Kidney epithelial cell (primary cell): ENCODE measurements at places on chromosomes 12 and 14. TPM values are rescaled to one million over a fixed set of nuclear protein-coding genes. Genes with fewer than 3 reads are reported as not detected.

Gene NRIP2
- not detected in 2 replicates for total RNA-seq

Gene GNB3
- 0.34 and 0.38 TPM in 2 replicates for total RNA-seq

Gene KRT83
- not detected in 2 replicates for total RNA-seq

Gene GLT1D1
- total RNA-seq: 1.3 and 1.7 TPM in 2 replicates

Gene SLC10A1
- total RNA-seq: not detected in 2 replicates

Gene TAS2R8
- total RNA-seq: 0.08 TPM in 1 of 2 replicates, not detected in the other

Gene GSG1
- total RNA-seq: not detected in 2 replicates

Gene KRT8
- 1,322 and 1,341 TPM in 2 replicates for total RNA-seq

Gene BMP4
- total RNA-seq: 2.7 and 3.1 TPM in 2 replicates
